Prostate gland (tissue), 2 donors: ENCODE measurements at places on chromosomes 4 and X.
A peak's percentile ranks its signal among the peaks of the same experiment; 100 is the strongest.

DNA sequence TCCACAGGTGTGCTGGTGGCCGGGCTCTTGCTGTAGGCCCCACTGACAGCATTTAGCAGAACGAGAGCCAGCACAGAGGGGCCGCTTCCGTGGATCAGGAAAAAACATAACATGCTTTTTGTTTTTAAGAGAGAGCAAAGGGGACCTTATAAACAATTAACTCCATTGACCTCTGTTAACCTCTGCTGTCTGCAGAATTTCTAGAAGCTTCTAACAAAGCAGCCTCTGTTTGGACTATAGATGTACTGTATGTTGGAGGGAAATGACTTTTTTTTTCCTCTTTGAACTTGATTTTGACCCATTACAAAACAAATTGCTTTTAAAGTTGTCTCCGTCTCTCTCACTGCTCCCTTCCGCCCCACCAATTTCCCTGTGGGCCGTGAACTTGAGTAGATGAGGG, 210.7 kb downstream of the FRAS1 start:
- no peak for DNase-seq

- no peak for DNase-seq
Measured at GRCh38 chrX:617891-618290, 12.7 kb upstream of the SHOX start.

GRCh38 chrX:108123591-108124366, 32.2 kb downstream of the ATG4A start:
- DNase-seq = no peak

DNA sequence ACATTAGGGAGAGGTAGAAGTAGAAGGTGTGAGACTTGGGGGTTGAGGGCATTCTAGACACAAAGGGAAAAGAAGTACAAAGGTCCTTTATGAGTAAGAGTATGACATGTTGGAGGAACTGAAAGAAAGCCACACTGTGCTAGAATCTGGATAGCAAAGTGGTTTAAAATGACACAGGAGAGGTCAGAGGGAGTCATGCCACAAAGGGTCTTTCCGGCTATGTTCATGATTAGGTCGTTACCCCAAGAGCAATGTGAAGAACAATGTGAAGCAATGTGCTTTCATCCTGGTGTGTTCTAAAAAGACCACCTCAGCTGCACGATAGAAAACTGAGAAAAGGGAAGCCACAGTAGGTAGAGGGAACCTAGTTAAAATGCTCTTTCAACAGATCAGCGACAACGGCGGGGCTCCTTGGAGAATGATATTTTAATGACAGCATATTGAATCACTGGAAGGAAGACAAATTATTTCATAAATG, 29.2 kb downstream of the SMIM14 start:
- no peak for DNase-seq

GRCh38 chr4:70544279-70544868, 26.0 kb downstream of the AMTN start:
- DNase-seq = no peak

- DNase-seq = no peak
Measured at GRCh38 chrX:95996294-95996693, 688.3 kb upstream of the DIAPH2 start.

- no peak for DNase-seq
Measured at GRCh38 chr4:61473306-61473705, 273.2 kb downstream of the ADGRL3 start.

GRCh38 chrX:8139716-8140115, 31.4 kb downstream of the VCX2 start:
- no peak for DNase-seq

- peak; percentile 7 for DNase-seq
Measured at GRCh38 chrX:78333521-78333920, 6.1 kb upstream of the CYSLTR1 start.

GRCh38 chrX:54758114-54759055, 39.7 kb downstream of the ITIH6 start:
- DNase-seq = no peak

GRCh38 chr4:81589262-81589661, 117.6 kb upstream of the RASGEF1B start:
- DNase-seq = no peak
